Activated naive CD4-positive, alpha-beta T cell treated with anti-CD3 and anti-CD28 coated beads for 36 hours (primary cell): ENCODE measurements at places on chromosomes 5 and 9. TPM values are rescaled to one million over a fixed set of nuclear protein-coding genes. Genes with fewer than 3 reads are reported as not detected.

Gene NR4A3
- total RNA-seq: 3.8 TPM

Gene GEMIN5
- 20.1 TPM for total RNA-seq

Gene HAVCR1
- total RNA-seq: 0.17 TPM

Gene OBP2B
- not detected for total RNA-seq

Gene SAXO1
- total RNA-seq: not detected

Gene FCN2
- total RNA-seq: not detected

Gene LRRC19
- not detected for total RNA-seq

Gene CARD9
- 0.12 TPM for total RNA-seq

Gene CTNND2
- total RNA-seq: not detected

Gene CKMT2
- not detected for total RNA-seq

Gene C5orf52
- not detected for total RNA-seq

Gene CCDC171
- total RNA-seq: 2.7 TPM

Gene PCDHB12
- not detected for total RNA-seq

Gene ANKRD31
- 0.36 TPM for total RNA-seq

Gene PDLIM4
- total RNA-seq: not detected

Gene FAM169A
- 9.3 TPM for total RNA-seq

GRCh38 chr9:105401651-105402050, 46.2 kb upstream of the FSD1L start:
- no peak for DNase-seq
- H3K36me3 ChIP-seq: no peaks in the 10 kb centered on the region
- H3K4me3 ChIP-seq: no peak overlapping the region
- no peak overlapping the region for H3K27ac ChIP-seq
- peaks cover 43% of the 10 kb centered on the region for H3K27me3 ChIP-seq

- no peaks in the 10 kb centered on the region for H3K36me3 ChIP-seq
- H3K4me1 ChIP-seq: peaks cover 15% of the 10 kb centered on the region
- H3K4me3 ChIP-seq: no peak overlapping the region
- no peak for DNase-seq
These were observed 33.9 kb downstream of the GSN start for GRCh38 chr9:121301881-121302286.

GRCh38 chr5:133861161-133861737, 107.2 kb downstream of the C5orf15 start:
- no peaks in the 10 kb centered on the region for H3K36me3 ChIP-seq
- no peaks in the 10 kb centered on the region for H3K27me3 ChIP-seq
- H3K27ac ChIP-seq: no peak overlapping the region
- peaks cover 11% of the 10 kb centered on the region for H3K4me1 ChIP-seq
- no peak overlapping the region for H3K4me3 ChIP-seq

DNA sequence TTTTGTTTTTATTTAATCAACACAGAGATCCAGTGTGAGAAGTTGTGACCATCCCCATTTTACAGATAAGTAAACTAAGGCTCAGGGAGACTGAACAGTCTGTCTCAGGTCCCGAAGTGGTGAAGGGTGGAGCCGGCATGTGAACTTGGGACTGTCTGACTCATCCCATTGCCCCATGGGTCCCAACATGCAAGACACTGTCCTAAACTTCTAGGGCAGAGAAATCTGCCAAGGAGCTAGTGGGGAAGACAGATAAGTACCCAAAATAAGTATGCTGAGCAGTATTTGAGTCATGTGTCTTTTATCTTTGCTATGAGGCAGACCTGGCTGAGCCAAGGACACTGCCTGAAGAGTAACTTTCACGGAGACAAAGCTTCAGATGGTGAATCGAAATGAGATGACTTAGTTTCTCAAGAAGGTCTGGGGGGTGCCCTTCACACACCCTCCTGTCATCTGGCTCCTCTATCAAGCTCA, 64.3 kb upstream of the SLC25A51 start:
- H3K4me3 ChIP-seq: no peak overlapping the region
- no peaks in the 10 kb centered on the region for H3K36me3 ChIP-seq
- no peak overlapping the region for H3K27ac ChIP-seq
- no peaks in the 10 kb centered on the region for H3K4me1 ChIP-seq

DNA sequence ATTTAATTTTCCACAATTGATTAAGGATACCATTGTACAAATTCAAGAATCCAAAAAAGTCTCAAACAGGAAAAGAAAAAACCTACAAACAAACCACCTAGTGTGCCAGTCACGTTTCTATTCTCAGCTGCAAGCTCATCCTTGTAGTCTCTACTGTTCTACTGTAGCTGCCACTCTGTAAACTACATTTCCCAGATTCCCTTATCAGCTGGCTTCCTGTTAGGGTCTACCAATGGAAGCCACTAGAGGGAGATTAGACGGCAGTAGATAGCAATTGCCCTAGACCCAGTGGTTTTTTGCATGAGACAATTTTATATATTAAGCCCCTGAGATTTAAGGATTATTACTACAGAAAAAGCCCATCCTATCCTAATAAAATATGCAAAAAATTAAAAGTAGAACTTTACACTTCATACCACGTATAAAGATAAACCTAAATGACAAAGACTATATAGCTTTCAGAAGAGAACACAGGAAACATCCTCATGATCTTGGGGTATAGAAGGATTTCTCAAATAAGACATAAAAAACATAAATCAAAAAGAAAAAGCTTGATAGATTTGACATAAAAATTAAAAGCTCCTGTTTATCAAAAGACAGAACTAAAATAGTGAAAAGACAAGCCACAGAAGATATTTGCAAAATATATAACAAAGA, 37.4 kb downstream of the P4HA2 start:
- H3K4me1 ChIP-seq: no peaks in the 10 kb centered on the region
- no peaks in the 10 kb centered on the region for H3K36me3 ChIP-seq
- H3K4me3 ChIP-seq: no peak overlapping the region
- no peak overlapping the region for H3K27ac ChIP-seq

GRCh38 chr9:134560206-134560605, 81.4 kb upstream of the COL5A1 start:
- no peak overlapping the region for H3K4me3 ChIP-seq
- no peaks in the 10 kb centered on the region for H3K36me3 ChIP-seq
- no peak for DNase-seq
- H3K27ac ChIP-seq: no peak overlapping the region

- peaks cover 20% of the 10 kb centered on the region for H3K4me1 ChIP-seq
- no peak overlapping the region for H3K4me3 ChIP-seq
- DNase-seq: no peak
These were observed 98.5 kb downstream of the NR3C1 start for GRCh38 chr5:143304836-143305475.

- no peaks in the 10 kb centered on the region for H3K36me3 ChIP-seq
- no peaks in the 10 kb centered on the region for H3K4me1 ChIP-seq
- H3K27ac ChIP-seq: no peak overlapping the region
- H3K4me3 ChIP-seq: no peak overlapping the region
- DNase-seq: peak; percentile 27
These were observed 109.8 kb upstream of the ZNF462 start for GRCh38 chr9:106753155-106753671.

DNA sequence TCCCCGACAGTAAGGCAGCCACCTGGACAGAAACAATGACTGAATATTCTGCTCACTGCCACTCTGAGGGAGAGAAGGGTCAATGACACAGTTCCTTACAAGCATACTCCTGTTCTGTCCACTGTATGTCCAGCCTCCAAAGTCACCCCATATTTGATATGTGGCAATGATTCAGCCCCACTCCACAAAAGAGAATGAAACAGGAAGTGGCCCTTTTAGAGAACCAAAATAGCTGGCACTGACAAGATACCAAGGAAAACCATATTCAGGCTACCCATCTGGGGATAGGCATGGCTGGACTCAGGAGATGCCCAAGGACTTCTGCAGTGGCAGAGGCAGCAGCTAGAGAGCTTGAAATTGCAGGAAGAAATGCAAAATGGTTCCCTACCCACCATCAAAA, 12.8 kb upstream of the GFRA3 start:
- no peak for DNase-seq
- no peaks in the 10 kb centered on the region for H3K4me1 ChIP-seq
- no peaks in the 10 kb centered on the region for H3K36me3 ChIP-seq
- H3K4me3 ChIP-seq: no peak overlapping the region

GRCh38 chr5:17619354-17619753, 9.2 kb downstream of the TAF11L12 start:
- no peaks in the 10 kb centered on the region for H3K36me3 ChIP-seq
- no peak for DNase-seq
- H3K27ac ChIP-seq: no peak overlapping the region

DNA sequence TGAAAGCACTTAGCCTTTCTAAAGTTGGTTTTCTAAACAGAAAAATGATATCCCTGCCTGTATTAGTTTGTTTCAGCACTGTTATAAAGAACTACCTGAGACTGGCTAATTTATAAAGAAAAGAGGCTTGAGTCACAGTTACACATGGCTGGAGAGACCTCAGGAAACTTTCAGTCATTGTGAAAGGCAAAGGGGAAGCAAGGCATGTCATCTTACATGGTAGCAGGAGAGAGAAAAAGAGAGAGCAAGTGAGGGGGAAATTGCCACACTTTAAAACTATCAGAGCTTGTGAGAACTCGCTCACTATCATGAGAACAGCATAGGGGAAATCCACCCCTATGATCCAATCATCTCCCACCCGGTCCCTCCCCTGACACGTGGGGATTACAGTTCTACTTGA, 64.9 kb downstream of the FAM170A start:
- no peaks in the 10 kb centered on the region for H3K36me3 ChIP-seq
- DNase-seq: no peak
- no peak overlapping the region for H3K4me3 ChIP-seq
- H3K27ac ChIP-seq: no peak overlapping the region
- H3K4me1 ChIP-seq: no peaks in the 10 kb centered on the region

DNA sequence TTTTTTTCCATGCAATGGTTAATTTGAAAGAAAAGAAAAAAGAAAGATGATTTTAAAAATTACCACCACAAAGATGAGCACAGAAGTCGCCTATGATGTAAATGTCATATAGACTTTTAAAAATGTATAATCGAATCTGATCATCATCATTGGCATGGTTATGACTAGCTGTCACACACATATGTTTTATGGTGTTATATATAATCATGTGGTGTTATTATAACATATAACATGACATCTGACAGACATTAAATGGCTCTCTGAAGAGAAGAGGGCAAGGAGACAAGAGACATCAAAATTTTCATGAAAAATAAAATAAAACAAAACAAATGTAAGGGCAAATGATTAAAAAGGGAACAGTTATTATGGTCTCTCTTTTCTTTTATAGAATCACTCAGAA, 217.5 kb downstream of the TMEM161B start:
- DNase-seq: no peak
- H3K4me3 ChIP-seq: no peak overlapping the region

DNA sequence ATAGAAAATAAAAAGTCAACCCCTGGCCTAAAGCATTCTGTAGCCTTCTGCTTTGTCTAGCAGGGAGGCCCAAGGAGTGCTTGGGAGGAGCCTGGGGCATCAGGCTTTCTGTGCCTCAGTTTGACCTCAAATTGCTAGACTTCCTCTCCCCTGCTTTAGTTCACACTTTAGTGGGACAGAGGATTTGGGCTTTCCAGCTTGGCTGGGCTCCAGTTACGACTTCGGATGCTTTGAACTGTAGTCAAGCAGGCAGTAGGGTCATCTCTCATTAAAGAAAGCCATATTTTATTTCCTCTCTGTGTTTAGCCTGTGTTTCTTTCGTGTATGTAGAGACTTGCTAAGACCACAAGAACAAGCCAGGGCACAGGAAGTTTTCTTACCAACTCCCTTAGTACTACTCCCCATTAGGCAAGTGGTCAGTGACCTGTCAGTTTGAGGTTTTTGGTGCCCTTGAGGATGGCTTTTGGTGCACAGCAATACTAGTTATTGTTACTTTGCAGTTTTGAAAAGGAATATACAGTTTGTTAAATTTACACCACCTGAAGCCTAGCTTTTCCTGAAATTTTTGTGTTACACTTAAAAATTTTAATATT, 334.7 kb downstream of the NDUFS4 start:
- no peaks in the 10 kb centered on the region for H3K4me1 ChIP-seq
- no peaks in the 10 kb centered on the region for H3K27me3 ChIP-seq
- no peak overlapping the region for H3K4me3 ChIP-seq
- H3K27ac ChIP-seq: no peak overlapping the region
- no peak for DNase-seq

GRCh38 chr9:2628919-2629318, 7.3 kb downstream of the VLDLR start:
- H3K4me3 ChIP-seq: no peak overlapping the region
- no peaks in the 10 kb centered on the region for H3K36me3 ChIP-seq
- H3K27me3 ChIP-seq: peaks cover 52% of the 10 kb centered on the region

DNA sequence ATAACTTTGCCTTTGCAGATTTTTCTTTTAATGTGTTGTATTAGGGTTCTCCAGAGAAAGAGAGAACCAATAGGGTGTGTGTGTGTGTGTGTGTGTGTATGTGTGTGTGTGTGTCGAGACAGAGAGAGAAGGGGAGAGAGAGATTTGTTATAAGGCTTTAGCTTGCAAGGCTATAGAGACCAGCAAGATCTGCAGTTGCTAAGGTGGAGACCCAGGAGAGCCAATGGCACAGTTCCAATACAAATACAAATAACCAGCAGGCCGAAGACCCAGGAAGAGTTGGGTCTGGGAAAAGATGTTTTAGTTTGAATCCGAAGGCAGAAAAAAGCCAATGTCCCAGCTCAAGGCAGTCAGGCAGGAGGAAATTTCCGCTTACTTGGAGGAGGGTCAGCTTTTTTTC, 23.0 kb downstream of the TMOD1 start:
- peaks cover under 1% of the 10 kb centered on the region for H3K4me1 ChIP-seq
- DNase-seq: no peak
- no peak overlapping the region for H3K27ac ChIP-seq
- peaks cover 6% of the 10 kb centered on the region for H3K27me3 ChIP-seq
- no peak overlapping the region for H3K4me3 ChIP-seq

- H3K27me3 ChIP-seq: no peaks in the 10 kb centered on the region
- H3K36me3 ChIP-seq: peaks cover 32% of the 10 kb centered on the region
- H3K4me1 ChIP-seq: peaks cover 48% of the 10 kb centered on the region
- H3K27ac ChIP-seq: no peak overlapping the region
- H3K4me3 ChIP-seq: no peak overlapping the region
- DNase-seq: no peak
These were observed 45.3 kb upstream of the RICTOR start for GRCh38 chr5:39119404-39120051.

DNA sequence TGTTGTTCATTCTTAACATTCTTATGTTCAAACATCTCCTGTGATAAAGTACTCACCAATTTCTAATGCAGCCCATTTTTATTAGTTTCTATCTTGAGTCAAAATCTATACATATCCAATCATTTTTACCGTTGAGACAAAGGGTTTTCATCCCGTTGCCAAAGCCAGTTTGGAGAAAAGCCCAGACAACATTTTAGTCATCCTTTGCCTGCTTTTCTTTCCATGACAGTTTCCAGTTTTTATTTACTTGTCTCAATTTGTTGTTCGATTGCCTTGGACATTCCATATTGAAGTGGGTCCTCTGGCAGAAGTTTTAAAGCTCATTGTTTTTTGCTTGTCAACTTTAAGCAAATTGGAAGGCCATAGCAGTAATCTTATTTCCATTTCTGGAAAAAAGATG, 123.9 kb downstream of the RAB3C start:
- H3K4me1 ChIP-seq: no peaks in the 10 kb centered on the region
- H3K36me3 ChIP-seq: no peaks in the 10 kb centered on the region
- peaks cover 8% of the 10 kb centered on the region for H3K27me3 ChIP-seq
- H3K27ac ChIP-seq: no peak overlapping the region
- no peak for DNase-seq

GRCh38 chr5:5486122-5486521, 63.6 kb downstream of the ICE1 start:
- peaks cover 4% of the 10 kb centered on the region for H3K4me1 ChIP-seq
- peaks cover 2% of the 10 kb centered on the region for H3K36me3 ChIP-seq
- H3K27me3 ChIP-seq: no peaks in the 10 kb centered on the region
- H3K4me3 ChIP-seq: no peak overlapping the region

GRCh38 chr9:108534741-108535140, 321.0 kb downstream of the ACTL7B start:
- DNase-seq: no peak
- H3K4me1 ChIP-seq: no peaks in the 10 kb centered on the region
- H3K27ac ChIP-seq: no peak overlapping the region
- H3K36me3 ChIP-seq: no peaks in the 10 kb centered on the region
